HS-5 (cell line): ENCODE measurements at places on chromosomes 11 and 22.

DNA sequence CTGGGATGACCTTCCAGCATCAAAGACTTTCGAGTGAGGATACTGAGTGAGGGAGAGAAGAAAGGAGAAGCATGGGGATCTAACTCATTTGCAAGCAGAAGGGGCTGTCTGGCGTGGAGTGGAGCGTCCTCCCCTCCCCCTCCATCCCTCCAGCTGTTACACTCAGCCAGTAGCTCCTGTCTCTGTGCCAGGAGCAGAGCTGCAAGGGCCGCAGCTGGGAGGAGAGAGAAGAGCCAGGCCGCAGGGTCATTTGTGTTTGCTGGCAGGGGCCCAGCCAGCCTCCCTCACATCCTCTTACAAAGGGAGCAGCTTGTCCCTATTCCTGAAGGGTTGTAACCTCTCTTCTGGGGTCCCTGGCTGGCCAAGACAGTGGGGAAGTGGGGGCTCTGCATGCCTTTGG is 57.9 kb downstream of the NECTIN1 start:
- no peak for DNase-seq

DNA sequence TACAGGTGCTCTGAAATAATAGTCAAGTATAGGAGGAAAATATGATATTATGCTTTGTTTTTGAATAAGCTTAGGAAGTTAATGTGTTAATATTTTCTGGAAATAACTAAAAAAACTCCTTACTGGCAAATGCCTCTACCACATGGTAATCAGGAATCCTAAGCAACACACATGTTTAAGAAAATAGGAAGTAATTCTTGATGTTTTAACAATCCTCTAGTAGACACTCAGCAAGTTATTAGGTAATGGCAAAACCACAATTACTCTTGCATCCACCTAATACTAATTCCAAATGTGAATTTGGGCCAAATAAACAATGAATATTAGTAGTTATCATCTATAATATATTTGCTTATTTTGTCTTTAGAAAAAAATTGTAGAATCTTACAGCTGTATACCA is 53.6 kb downstream of the SLC35F2 start:
- DNase-seq = no peak

- no peak for DNase-seq
These were observed 16.6 kb downstream of the DGAT2 start for GRCh38 chr11:75785187-75785586.

GRCh38 chr11:12263141-12263693 is 114.2 kb upstream of the PARVA start:
- no peak for DNase-seq

DNA sequence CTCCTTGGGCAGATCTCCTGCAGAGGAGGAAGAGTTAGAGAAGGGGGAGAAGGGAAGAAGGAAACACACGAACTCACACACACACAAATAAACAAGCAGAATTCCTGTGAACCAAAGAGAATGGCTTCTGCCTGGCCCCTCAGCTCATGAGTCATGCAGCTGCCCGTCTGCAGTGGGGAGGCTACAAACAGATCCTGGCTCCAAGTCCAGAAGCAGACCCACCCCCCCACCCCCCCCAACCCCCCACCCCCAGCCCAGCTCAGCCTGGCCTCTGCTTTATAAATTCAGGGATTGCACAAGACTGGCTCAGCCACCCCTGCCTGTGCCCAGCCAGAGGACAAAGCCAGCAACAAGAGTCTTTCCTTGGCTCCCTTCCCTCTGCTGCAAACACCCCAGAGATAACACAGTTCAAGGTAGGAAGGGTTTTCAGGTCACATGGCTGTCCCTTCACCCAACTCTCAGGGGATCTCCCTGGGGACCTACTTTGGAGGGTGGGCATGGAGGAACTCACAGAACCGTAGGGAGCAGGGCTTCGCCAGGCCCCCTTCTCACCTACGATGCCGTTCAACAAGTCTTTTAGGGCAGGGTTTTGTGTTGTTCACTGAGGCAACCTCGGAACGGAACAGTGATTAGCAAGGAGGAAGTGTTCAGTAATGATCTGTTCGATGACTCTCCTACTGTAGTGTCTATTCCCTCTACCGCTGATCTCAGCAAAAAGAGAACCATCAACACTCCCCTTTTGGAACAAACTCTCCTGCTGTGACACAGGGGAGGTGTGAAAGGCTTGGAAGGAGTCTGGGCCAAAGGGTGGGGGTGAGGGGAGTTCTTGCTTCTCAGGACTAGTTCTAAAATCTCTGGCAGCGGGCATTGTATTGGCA is 35.5 kb downstream of the RPL27A start:
- no peak for DNase-seq

DNA sequence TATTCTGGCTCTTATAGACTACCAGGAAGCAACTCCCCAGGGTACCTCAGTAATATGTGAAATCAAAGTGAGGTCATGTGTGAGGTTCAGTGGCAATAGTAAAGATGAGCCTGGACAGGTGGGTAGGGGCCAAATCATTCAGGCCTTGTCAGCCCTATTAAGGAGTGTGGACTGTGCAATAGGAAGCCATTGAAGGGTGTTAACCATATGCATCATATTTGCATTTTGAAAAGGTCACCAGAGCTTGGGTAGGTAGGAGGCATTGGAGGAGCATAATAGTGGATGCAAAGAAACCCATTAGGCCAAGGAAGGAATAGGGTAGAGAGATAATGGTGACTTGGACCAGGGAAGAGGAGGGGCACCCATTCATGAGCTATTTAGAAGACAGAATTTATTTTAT is 8.4 kb upstream of the MRPL11 start:
- no peak for DNase-seq

DNA sequence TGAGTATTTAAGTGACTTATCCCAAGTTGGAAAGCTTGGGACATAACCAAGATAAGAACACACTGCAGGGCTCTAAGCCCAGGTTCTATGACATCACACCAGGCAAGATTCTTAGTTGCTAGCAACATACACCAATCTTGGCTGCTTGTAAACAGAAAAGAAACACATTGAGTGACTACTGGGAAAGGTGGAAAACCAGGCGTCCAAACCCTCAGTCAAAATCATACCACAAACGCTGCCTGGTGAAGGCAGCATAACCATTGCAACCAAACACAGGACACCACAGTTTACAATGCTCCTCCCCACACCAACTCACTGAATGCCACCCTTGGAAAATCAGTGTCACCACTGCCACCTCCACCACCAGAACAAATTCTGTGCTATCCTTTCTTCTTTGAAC is 379.9 kb downstream of the TTC28 start:
- no peak for DNase-seq

DNA sequence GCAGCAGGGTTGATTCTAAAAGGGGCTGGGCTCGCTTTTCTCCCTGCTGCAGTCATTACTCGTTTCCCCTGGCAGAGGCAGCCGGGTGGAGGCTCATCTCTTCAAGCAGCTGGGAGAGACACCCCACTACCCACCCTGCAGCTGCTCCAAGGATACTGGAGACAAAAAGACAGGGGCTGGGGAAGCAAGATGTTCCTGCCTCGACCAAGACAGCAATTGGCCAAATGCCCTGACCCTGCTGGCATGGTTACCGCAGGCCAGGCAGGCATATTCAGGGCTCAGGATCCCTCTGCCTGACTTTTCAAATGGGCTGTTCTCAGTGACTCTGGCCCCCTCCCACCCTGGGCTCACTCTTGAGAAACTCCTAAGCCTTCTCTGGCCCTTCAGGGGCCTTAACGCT is 6.8 kb upstream of the RGL4 start:
- no peak for DNase-seq

- no peak for DNase-seq
These were observed 24.0 kb downstream of the PRDM11 start for GRCh38 chr11:45170484-45170883.

DNA sequence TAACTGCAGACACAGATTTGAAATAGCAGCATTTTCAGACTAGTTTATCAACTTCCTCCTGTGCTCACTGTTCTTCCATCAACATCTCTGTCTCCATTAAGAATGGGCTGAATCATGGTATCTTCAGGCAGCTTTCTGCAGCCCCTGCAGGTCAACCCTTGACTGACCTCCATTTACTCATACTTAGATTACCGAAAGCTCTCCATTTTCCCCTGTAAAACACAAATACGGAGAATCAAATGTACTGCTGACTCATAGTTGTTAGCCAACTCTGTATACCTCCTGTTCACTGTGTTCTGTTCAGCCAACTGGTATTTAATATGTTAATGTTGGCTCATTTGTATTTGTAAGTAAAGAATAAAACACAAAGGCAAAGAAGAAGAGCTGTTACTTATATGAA is 364.0 kb downstream of the CASP12 start:
- peak; percentile 18 for DNase-seq

DNA sequence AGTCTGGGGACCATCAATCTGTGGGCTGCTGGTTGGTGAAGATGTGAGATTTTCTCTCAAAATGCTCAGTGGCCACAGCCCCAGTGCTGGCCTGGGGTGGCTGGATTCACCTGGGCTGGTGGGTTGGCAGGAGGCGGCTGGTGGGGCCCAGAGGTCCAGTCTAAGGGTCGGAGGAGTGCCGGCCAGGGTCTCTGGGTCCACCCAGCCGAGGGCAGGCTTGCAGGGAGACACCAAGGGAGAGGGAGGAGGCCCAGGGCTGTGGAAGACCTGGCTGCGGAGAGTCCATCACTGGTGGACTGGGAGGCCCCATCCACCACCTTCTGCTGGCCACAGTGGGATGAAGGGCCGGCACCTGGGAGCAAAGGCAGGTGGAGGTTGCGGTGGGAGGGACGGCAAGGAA is 582 bp upstream of the SHANK3 start:
- no peak for DNase-seq

DNA sequence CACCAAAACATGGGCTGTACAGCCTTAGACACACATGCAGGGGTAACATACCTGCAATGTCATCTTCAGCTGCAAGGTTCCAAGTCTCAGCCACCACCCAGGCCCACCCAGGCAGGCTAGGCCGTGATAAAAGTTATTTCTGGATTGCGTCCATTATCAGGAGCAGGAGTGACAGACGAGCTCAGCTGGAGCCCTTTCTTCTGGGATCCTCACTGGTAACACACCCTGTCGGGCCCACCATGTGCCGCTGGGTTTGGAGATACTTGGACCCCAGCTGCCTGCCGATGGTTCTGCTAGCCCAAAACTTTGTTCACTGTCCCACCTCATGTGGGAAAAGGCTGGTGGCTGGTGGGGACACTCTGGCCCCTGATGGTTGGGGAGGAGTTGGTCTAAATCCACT is 24.8 kb downstream of the TMPRSS5 start:
- no peak for DNase-seq

DNA sequence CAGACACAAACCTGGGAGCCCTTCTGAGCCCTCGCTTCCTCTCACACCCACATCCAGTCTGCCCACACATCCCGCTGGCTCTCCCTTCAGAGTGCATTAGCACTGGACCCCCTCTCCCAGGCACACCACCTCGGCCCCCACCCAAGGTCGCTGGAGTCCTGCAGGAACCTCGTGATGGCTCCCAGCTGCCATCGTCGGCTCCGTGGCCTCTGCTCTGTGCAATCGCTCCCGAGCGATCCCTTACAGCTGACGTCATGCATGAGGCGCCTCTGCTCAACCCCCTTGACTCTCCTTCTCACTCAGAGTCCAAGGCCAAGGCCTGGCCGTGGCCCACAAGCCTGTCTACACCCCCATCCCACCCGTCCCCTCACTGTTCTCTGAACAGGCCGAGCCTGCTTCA is 183.9 kb downstream of the EFCAB6 start:
- no peak for DNase-seq

- DNase-seq = no peak
These were observed 2.1 kb downstream of the TMPRSS4 start for GRCh38 chr11:118078911-118079411.

DNA sequence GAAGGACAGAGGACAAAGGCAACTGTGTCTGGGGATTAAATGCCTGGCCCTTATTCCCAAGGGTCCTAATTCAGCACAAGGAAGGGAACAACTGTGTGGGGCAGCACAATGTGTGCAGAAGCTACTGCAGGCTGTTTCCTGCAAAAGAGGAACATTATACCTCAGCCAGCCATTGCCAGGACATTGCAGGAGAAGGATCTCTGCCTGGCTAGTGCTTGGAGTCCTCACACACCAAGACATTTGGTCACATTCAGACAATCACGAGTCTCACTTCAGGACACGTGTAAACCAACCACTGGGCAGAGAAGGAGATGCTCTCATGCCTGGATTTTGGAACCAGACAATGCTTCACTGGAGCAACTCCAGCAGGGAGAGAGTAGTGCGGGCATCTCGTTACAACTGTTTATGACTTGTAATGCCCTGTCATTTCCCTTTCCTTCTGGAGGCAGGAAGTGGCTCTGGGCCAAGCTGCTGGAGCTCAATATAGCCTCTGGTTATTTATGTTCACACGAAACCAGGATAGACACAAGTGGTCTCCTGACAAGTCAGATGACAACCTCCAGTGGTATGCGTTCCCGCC is 23.9 kb upstream of the ZC3H12C start:
- DNase-seq = peak; percentile 89

DNA sequence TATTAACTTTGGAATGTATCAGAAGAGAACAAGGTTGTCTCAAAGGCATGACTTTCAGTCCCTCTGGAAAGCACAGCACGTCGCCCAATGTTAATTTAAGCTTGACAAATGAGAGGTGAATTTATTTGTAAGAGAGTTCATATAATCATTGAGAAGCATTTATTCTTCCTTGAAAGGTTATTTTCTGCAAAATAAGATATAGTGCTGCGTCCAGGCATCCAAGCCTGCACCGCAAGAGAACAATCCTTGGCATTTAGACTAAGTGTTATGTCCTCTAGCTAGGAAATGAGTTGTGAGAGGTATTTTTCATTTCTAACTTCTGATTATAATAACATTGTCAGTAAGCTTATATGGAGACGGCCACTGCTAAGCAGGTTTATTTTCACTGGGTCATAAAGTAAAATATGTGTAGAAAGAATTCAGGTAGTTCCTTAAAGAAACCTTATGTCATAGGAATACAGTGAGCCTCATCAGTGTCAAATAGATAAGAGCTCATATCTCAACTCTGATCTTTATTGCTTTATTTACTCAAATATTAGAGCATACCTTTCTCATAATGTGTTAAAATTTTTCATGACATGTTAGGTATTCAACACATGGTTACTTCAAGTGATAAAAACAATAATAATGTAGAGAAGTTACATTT is 182.0 kb downstream of the LUZP2 start:
- no peak for DNase-seq

GRCh38 chr11:108551651-108552462 is 41.7 kb downstream of the EXPH5 start:
- DNase-seq = no peak

DNA sequence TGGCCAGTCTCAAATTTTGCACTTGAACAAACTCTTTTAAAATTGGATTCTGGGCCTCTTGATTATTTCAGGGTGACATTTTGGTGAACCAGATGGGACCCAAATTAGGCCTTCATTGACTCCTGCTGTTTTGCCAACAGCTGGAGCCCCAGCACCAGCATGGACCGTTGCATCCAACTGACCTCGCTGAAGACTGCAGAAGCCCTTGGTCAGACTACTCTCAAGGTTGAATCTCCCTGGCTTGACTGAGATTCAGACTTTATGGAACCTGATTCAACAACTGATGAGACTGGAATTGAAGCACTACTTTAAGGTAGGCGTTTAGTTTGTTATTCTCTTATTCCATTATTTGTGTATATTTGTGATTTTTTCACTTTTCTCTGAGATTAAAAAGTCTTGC is 41.7 kb downstream of the NARS2 start:
- DNase-seq = no peak

DNA sequence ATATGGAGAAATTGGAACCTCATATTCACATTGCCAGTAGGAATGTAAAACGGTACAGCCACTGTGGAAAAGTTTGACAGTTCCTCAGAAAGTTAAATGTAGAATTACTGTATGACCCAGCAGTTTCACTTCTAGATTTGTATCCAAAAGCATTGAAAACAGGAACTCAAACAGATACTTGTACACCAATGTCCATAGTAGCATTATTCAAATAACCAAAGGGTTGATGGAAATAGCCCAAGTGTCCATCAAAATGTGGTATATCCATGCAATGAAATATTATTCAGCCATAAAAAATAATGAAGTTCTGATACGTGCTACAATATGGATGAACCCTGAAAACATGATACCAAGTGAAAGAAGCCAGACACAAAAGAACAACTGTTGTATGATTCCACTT is 17.8 kb downstream of the PRRG4 start:
- DNase-seq = no peak
